ENCODE measurements at places on chromosomes 1 and 21. TPM values are rescaled to one million over a fixed set of nuclear protein-coding genes. Genes with fewer than 3 reads are reported as not detected.
A peak's percentile ranks its signal among the peaks of the same experiment; 100 is the strongest.

- DNase-seq, result no peak
Measured at GRCh38 chr21:31397939-31398338, 53.9 kb upstream of the TIAM1 start.

DNA sequence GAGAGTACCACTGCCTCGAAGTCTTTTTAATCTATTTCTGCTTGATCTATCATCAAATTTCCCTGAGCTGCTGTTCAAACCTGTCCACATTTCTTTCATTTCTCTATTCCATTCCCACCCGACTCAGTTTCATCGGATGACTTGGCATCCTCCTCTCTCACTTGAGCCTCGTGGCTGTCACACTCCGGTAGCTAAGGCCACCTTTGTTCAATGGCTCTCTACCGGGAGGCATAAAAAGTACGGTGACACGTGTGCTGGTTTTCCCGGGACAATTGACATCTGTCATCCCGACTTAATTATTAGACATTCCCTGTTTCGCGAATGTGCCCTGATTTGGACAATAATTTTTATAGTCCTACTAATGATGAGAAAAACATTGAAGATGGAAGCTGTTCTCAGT, 22.6 kb downstream of the MIS18A start:
- DNase-seq, result peak; percentile 16

DNA sequence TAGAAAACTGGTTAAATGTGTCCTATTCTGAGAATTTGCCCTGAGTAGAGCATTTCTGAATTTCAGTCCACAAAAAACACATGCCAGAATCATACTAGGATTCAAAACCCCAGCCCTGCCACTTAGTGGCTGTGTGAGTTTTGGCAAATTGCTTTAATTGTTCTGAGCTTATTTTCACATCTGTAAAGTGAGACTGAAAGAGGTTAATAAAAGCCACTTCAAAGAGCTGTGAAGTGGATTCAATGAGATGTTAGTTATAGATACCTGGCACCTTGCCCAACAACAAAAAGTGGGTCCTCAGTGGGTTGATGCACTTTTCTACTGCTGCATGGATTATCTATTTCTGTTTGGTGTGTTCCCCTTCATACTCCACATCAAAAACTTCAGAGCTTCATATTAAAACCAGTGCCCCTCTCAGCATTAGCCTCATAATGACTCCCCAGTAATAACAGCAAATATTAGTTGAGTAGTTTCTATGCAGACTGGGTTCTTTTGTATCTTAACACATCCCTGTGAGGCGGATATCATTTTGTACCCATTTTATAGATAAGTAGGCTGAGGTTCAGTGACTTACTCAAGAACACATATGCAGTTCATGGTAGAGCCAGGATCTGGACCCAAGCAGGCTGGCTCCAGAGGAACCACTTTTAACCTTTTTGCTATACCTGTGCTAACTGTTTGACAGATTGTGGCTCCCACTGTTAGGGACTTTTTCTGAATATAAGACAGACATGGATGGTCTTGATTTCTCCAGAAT, 14.2 kb upstream of the ADORA3 start:
- DNase-seq, result no peak

GRCh38 chr1:51736702-51737101, 119.8 kb downstream of the OSBPL9 start:
- peak; percentile 98 for DNase-seq

DNA sequence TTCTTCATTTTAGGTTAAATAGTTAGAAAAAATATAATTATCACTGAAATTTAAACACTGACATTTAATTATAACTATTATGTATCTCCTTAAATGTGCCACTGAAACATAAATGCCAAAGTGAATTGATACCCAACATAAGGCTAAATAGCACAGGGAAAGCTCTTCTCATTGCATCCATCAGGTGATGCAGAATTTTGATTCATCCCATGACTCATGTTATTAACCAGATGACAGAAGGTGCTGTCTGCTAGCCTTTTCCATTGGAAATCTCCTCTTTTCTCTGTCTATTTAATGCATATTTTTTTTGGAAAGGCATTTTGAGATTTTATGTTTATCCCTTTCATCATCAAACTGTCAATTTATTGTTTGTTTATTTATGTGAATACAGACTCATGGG, 136.8 kb downstream of the KCNK2 start:
- DNase-seq, result no peak

DNA sequence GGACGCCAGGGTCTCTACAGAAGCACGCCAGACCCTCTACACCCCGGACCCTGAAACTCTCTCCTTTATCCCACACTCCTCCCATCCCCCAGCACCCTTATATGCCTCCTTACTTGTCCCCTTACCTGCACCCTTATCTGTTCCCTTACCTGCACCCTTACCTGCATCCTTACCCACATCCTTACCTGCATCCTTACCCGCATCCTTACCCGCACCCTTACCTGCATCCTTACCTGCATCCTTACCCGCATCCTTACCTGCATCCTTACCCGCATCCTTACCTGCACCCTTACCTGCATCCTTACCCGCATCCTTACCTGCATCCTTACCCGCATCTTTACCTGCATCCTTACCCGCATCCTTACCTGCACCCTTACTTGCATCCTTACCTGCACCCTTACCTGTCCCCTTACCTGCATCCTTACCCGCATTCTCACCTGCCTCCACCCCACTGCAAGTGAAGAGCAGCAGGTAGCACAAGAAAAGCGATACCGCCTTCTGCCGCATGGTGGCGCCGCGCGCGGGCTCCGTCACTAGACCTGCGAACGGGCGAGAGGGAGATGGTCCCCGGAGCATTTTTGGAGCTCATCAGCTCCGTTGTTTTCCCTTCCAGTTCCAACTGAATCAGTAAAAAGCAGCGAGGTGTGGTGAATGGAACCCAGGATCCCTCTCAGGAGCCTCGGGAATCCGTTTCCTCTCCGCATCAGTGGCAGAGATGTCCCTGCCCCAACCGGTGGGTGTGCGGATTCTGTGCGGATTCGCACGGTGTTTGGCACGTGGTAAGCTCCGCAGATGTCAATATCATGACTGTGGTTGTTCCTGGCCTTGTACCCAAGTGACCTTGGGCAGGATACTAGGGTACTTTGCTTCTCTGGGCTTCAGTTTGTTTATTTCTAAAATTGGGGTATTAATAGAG, 2.9 kb downstream of the IFI6 start:
- DNase-seq, result peak; percentile 22

DNA sequence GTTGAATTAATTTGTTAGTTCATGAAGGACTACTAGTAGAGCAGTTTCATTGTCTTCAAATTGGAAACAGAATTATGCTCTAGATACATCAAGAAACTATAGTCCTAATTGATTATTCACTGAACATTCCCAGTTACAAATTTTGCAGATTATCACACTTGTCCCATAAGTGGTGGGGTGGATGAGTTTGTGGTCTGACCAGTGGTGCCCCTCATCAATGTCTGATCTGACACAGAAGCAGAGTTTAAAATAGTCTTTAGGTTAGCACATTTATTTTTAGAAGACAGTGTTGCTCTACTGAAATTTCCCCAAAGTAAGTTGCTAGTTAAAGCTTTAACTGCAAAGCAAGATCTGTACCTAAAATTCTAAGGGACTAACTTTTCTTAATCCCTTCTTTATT, 42.9 kb downstream of the INKA2 start:
- no peak for DNase-seq

GRCh38 chr1:177976596-177976995, 6.7 kb upstream of the SEC16B start:
- DNase-seq, result peak; percentile 61

- no peak for DNase-seq
Measured at GRCh38 chr1:173422456-173422976, 54.6 kb upstream of the PRDX6 start.

- DNase-seq, result no peak
Measured at GRCh38 chr1:192238421-192238820, 78.4 kb upstream of the RGS21 start.

DNA sequence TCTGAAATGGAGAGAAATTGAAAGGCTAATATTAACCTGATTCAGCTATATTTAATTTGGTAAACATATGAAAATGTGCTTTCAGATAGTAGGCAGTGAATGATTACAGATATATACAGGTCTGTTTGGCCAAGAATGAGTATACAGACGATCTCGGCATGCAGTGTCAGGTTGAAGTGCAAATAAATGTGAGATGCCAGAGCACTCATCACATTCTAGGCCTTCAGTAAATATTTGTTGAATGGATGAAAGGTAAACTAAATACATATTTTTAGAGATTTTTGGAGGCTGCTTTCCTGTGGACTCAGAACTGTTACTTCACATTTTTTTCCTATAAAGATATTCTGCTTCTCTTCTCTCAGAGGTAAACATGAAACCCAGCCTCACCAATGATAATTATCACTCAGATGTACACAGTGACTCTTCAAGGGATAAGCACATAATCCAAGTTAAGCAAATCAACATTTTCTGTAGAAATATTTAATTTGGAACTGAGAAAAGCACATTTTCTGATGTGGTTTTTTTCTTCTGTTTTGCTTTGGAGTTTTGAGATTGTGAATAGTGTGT, 702.9 kb downstream of the BRINP3 start:
- no peak for DNase-seq

DNA sequence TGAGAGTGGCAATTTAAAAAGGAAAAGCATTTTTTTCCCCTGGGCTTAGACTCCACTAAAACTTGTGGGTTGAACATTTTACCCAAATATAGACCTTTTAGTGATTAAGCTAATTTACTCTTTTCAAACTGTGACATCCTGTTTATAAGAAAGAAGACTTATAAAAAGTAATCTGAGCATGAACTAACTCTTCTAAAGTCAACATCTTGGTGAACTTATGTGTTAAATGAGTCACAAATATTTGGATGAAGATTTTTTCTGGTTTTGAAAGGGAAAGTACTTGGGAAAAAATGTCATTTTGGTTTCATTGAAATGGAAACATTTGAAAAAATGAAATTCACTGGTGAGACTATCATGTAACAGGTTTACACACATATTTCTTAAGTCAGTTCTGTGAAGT, 109.8 kb downstream of the KCNK2 start:
- DNase-seq, result peak; percentile 33

- DNase-seq, result no peak
Measured at GRCh38 chr1:65939636-65940035, 146.9 kb downstream of the PDE4B start.

DNA sequence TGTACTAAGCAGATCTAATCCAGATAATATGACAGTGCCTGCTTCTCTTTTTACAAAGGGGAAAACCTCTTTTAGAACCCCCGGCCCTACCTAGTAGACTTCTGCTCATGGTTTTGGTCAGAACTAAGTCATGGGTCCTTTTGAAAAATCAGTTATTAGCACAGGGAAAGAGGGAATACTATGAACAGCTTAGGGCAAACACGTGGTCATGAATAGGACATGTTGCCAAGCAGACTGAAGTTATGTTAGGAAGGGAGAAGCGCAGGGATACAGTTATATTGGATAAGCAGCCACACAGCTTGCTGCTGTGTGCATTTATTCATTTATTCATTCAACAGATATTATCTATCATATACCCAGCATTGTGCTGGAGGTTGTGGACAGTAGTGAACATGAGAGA, 25.3 kb upstream of the IGSF3 start:
- DNase-seq, result no peak

DNA sequence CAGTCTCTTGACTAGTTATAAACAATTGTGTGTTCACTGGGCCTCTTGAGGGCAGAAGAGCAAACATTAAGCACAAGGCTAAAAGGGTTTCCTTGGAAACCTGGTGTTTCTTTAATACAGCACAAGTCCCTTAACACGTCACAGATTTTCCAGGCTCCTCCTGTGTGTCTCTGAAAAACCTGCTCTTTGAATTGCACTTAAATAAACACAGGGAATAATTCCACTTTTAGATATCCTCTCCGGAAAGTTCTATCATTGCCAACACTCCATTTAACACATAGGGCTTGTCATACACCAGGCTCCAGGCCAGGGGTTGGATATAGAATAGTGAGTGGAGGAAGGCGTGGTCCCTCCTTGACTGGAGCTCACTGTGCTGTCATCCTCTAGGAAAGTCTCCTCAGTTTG, 442.6 kb downstream of the DSCAM start:
- no peak for DNase-seq

- no peak for DNase-seq
Measured at GRCh38 chr1:42251042-42251441, 84.0 kb downstream of the FOXJ3 start.

- DNase-seq, result peak; percentile 32
Measured at GRCh38 chr1:21024918-21025317, 151.8 kb downstream of the EIF4G3 start.

GRCh38 chr1:200774311-200774710, 35.6 kb downstream of the CAMSAP2 start:
- no peak for DNase-seq

DNA sequence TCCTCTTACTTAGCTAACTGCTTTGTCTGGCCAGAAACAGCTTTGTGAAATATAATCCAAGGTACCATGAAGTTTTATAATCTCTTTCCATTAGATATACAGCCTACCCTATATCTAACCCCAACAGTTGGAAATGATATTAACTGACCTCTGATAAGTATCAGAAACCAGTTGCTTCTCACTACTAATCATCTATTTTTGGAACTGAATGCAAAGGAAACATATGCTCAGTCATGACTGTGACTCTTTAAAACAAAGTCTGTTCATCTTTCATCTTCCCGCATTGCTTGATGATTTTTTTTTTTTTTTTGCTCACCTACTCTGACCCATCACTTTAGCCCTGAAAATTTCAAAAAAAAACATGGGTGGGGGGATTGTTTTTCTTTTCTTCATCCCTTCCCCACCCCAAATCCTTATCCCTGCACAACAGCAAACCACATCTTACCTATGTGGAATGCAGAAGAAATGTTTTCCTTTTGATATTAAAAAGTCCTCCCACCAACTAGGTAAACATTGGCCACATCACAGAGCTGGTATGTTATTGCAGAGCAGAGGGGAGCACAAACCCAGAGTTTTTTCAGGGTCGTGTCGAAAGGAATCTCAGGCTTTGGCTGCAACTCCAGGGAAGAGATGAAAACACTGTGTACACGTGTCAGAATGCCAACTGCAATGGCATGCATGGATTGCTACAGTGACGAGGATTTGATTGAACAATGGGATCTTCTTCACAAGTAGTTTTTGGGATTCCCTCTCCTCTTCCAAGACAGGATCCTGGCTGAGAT, 137.3 kb downstream of the SLC30A10 start:
- DNase-seq, result peak; percentile 41

SPRR2G gene
- total RNA-seq, result not detected

SYCP1 gene
- not detected for total RNA-seq

ITLN2 gene
- not detected for total RNA-seq

FAM163A gene
- not detected for total RNA-seq

RAVER2 gene
- 4.5 TPM for total RNA-seq

SLC25A33 gene
- total RNA-seq, result 3.0 TPM

S100A5 gene
- 1.2 TPM for total RNA-seq

BGLAP gene
- 0.15 TPM for total RNA-seq

NBPF15 gene
- 24.3 TPM for total RNA-seq

PLPPR5 gene
- total RNA-seq, result 0.05 TPM

NUDT4B gene
- total RNA-seq, result 11.6 TPM

OXCT2 gene
- total RNA-seq, result 0.65 TPM

NEGR1 gene
- 14.9 TPM for total RNA-seq
